Activated T-cell treated with anti-CD3 and anti-CD28 coated beads, Interleukin-2, amount 50 U/mL, for 72 hours (primary cell): ENCODE measurements at places on chromosomes 5 and 9.

DNA sequence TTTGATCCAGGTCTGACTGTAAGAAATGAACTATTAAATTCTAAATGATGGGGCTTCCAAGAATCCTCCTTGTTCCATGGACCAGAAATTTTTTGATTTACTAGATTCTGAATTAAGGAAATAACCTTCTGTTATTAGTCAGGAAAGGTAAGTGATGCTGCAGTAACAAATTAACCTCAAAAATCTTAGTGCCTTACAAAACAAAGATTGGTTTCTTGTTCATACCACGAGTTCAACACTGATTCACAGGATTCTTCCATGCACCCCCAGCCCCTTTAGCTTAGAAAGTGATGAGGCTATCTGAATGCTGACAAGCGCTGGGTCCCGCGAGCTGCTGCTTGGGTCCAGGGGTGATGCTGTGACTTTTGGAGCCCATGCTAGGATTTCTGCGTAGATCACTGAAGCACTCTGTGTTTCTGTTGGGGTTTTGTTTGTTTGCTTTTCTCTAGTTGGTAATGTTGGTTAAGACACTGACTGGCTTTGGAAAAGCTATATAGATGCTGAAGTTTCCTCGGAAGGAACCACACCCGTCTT is 52.3 kb downstream of the COL15A1 start:
- no peak for DNase-seq

DNA sequence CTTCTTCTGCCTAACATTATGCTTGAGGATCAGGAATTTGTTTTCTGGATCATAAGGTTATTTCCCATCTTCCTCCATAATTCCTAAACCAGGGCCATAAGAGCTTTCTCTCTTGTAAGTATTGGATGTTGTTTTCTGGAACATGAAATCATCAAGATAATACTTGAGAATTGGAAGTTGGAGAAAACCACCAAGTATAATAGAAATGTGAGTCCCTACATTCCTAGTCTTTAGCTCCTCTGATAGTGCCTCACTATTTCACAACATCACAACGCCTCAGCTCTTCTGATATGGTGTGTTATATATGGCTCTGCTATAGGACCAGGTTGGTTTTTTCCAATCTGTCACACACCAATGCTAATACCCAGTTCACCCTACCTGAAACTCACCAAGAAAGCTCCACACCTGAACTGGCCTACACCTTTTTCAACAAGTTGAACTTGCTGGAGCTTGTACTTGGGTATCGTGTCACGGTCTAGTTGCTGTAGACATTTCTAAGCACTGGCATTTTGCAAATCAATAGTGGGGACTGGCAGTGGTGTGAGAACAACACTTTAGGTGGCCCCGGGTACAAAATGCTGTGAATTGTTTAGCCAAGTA is 141.1 kb downstream of the ACTBL2 start:
- no peak for DNase-seq

DNA sequence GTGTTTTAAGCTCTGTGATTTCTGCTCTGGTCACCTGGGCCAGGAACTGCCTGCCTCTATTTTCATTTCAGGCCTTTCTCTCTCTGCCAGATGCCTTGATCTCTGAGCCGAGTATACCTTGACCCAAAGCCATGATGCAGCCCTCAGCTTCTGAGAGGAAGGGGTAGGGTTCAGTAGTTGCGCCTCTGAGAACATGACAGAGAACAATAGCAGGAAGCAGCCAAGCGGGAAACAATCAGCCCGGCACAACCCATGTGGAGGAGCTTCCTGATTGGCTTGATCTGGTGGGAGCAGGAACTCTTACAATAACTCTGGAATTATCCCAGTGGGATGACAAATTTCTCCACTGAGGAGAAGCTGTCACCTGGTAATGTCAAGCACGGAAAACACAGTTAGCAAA is 127.4 kb downstream of the PALM2AKAP2 start:
- DNase-seq: no peak

DNA sequence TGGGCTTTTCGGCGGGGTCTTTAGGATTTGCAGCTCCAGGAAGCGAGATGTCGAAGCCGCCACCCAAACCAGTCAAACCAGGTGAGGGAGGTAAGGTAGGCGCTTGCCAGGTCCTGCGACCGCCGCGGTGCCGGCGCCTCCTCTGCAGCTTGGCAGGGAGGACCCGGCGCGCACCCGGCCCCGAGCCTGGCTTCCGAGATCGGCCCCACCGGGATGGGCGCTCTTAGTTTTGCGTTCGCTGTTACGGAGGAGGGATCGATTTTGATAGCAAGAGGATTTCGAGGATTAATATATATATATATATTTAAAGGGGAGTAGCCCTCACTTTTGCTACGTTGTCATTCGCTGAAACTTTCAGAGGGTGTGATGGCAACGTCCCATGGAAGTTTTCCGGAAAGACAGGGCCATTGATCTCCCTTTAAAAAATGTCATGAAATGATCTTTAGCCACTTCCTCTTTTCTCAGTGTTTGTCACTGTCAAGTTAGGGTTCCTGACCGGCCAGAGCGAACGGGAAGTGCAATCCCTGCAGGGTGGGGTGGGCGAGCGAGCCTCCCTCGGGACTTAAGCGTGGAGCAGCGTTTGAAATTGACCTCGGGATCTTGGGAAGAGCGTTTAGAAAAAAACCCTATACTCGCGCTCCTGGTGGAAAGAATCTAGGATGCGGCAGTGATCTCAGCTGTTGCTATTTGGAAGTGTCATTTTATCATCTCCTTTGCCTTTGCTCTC is 495 bp downstream of the OSTF1 start:
- peak; percentile 16 for DNase-seq

DNA sequence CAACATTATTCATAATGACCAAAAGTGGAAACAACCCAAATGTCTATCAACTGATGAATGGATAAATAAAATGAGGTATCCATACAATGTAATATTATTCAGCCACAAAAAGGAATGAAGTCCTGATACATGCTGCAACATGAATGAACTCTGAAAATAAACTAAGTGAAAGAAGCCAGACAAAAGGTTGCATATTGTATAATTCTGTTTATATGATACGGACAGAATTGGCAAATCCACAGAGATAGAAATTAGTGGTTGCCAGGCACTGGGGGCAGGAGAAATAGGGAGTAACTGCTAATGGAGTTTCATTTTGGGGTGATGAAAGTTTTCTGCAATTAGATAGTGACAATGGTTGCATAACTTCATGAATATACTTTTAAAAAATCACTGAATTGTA is 47.0 kb downstream of the KIF24 start:
- no peak for DNase-seq

DNA sequence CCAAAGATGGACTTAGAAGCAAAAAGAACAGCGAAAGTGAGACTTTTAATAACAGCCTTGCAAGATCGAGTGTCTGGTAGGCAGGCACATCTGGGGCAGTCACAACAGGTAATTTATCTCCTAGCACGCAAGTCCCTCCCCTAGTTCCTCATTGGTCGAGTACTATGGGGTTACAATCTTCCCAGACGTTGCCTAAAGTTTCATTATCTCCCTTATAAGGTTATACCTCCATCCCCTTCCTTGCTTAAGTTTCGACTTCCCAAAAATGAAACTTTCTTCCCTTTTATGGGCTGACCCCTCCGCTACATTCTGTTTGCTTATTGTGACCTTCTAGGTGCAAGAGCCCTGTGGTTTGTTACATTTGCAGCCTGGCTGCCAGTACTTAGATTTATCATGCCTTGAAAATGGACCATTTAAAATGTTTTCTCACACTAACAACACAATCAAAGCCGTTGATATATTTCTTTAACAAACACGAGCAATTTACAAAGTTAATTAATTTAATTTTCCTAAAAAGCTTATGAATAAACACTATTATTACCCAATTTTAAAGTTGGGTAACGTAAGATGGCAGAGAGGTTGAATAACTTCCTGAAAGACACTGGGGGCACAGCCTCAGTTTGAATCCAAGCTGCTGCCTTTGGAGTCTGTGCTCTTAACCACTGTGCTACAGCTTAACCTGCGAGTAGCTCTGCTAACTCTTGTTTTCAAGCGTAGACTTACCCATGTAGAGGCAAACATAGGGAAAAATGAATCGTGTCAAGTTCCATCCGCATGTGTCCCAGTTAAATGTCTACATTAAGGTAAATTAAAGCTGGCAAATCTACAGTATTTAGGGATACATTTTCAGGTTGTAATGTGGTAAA is 91.7 kb downstream of the EDIL3 start:
- no peak for DNase-seq

DNA sequence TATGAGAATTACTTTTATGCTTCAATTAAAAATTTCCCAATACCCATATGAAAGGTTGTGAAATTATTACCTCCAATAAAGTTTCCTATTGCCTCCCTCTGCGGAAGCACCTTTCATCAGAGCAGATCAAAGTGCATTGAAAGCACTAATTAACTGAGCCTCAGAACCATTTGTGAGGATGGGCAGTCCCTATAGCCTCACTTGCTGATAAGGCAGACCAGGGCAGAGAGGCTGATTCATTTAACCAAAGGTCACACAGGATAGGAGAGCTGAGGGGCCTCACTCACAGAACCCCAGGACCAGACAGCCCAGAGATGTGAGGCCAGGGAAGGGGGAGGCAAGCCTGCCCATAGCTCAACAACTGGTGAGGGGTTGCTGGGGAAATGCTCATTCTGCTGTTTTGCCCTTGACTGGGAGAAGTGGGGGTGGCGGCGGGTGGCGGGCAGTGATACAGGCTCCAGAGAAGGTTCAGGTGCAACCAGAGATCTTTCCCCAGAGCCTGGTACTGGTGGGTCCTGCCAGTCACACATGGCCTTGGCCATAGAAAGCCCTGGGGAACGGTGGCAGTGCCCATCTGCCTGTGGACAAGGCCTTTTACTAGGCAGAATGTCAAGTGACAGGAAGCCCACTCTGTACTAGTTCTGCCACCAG is 57.9 kb downstream of the MACROH2A1 start:
- no peak for DNase-seq

DNA sequence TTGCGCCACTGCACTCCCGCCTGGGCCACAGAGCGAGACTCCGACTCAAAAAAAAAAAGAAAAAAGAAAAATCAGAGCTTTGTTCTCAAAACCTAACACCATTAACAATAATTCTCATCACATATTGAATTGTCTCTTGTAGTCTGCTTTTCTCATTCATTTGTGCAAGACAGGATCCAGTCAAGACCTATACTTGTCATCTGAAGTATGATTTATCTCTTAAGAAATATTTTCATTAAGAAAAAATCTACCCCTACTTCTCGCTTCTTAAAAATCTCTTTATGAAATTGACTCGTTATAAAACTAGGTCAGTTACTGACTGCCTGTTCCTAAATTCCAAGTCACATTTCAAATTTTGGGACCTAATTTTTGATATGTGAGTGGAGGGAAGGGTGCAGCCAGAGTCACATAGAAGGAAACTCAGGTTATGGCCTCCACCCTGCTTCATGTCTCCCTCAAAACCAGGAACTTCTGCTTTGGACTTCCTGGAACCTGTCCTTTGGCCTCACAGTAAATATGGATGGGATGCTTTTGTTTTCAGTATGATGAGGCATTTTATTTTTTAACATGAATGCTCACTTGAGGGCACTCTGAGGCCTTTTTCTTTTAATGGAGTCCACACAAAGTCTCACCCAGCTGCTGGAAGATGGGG is 18.9 kb downstream of the ZNF169 start:
- no peak for DNase-seq

DNA sequence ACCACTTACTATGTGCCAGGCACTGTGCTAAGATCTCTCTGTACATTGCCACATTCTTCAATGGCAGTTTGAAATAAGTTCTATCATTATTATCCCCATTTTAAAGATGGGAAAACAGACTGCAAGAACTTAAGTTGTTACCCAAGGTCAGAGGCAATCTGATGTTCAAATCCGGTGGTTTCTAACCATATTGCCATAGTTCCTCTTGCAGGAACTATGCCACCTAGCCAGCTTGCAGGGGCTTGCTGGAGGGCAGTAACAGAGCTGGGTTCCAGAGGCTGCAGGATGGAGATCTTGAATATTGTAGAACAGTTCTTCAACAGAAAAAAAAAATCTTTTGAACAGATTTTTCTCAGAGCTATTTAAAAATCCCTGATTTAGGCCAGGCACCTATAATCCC is 71.8 kb upstream of the TNFAIP8 start:
- DNase-seq: no peak

DNA sequence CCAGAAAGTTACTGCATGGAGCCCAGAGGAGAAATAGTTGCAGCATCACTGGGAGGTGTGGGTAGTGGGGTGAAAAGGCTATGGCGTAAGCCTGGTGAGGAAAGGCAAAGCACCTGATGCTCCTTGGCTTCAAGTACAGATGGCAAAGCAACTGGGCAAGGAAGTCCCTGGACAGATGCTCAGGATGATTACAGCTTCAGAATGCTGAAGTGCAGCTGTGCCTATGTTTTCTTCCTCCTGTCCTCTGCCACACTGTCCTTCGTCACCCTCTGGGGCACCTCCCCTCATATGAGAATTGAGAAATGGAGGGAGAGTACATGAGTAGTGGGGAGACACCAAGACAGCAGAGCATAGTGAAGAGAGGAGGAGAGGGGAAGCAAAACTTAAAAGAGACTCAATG is 328.0 kb downstream of the PDE4D start:
- DNase-seq: no peak

DNA sequence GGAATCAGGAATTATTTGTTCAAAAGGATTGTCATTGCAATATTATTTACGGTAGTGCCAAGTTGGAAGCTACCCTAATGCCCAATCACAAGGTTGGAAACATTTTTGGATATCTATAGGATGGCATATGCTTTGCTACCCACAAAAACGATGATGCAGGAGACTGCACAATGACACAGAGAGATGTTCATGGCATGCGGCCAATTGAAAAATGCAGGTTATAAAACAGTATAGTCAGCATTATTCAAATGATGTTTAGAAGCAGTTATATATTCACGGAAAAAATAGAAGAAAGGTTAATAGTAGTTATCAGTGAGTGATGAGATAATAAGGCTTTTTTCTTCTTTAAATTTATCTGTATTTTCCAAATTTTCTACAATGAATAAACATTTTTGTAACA is 5.9 kb upstream of the ACSL6 start:
- DNase-seq: no peak

GRCh38 chr9:91073049-91073810 is 271.6 kb downstream of the SYK start:
- no peak for DNase-seq

GRCh38 chr5:73155271-73156222 is 17.4 kb upstream of the TMEM174 start:
- DNase-seq: no peak

- DNase-seq: no peak
These were observed 248.0 kb downstream of the NR3C1 start for GRCh38 chr5:143155455-143155854.

- DNase-seq: no peak
These were observed 41.7 kb downstream of the TMEM161B start for GRCh38 chr5:88226881-88227450.

GRCh38 chr9:120715389-120715924 is 1.2 kb upstream of the MEGF9 start:
- no peak for DNase-seq
